ENCODE measurements at places on chromosomes 12 and 14.

- DNase-seq, result no peak
Measured at GRCh38 chr14:39264558-39264957, 30.8 kb downstream of the MIA2 start.

DNA sequence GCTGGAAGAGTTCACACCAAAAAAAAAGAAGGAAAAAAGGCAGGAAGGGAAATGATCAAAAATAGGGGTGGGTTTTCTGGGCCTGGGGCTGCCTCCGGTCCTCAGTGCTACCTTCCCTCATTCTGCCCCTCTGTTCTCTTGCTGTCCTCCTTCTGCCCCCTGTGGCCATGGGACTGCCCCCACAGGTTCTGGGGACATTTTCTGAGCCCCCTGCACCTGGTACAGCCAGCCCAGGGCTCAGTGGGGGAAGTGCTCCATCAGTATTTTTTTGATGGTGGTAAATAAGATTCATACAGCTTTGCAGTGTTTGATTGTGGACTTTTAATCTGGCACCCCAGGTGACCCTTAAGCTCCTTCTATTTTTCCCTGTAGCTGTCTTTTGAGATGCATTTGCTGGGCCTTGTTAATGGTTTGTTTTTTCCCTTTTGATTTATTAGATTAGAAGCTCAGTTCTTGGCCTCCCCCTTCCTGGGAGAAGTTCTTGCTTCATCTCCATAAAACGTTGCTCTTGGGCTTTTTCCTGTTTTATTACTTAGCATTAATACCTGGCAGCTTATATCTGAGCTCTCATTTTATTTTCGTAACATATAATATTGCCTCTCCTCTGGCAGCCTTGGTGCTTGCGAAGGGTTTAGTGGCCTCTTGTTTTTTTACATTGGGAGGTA is 43.1 kb downstream of the CHST11 start:
- no peak for DNase-seq

GRCh38 chr12:96244826-96245225 is 50.7 kb downstream of the ELK3 start:
- DNase-seq, result no peak

DNA sequence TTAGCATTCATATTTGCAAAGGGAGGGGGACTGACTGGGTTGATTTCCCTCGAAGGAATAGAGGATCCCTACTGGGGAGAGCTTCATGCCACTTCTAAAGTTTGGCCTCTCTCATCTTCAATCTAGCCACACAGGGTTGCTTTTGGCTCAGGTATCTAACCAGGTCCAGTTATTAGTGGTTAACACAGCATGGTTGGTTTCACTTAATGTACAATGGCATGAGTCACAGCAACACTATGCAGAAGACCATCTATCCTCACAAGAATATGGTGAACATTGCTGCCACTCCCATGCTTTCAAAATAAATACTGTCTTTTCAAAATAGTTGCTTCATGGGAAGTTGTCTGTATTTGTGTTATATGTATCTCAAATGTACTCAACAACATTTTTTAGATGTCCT is 6.6 kb upstream of the RAB3IP start:
- DNase-seq, result no peak

- no peak for DNase-seq
Measured at GRCh38 chr12:115451780-115452736, 768.1 kb upstream of the TBX3 start.

DNA sequence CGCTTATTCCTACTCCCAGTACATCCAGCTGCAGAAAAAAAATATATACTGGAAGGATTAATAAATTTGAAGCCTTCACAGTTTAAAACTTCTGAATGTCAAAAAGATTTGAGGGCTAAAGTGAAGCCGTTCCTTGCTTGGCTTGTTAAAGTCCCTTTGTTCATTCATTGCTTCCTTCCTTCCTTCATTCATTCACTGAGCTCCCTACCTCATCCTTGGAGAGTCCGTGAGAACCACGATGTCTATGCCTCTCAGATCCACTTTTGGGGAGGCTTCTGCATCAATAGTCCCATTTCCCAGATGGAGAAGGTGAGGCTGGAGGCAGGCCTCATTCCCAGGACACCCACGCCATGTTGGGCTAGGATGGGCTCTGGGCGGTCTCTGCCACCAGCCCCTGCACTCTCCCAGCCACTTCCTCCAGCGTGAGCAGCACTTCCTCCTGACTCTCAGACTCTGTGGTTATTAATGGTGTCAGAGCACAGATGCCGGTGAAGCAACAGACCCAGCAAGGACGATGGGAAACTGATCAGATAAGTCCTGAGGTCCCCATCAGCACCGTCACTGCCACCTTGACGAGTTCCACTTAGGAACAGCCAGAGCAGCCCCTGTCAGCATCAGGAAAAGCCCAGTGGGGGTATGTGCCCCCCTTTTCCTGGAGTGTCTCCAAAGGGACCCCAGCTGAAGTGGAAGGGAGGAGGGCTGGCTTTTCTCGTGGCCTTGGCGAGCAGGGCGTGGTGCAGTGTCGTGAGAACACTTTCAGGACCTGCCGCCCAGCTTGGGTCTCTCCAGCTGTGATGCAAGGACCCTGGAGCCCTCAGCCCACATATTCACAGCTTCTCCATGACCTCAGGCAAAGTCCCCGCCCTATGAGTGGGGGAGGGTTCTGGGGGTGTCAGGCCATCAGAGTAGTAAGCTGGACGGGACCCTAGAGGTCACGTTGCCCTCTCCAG is 21.2 kb downstream of the ASB2 start:
- no peak for DNase-seq

DNA sequence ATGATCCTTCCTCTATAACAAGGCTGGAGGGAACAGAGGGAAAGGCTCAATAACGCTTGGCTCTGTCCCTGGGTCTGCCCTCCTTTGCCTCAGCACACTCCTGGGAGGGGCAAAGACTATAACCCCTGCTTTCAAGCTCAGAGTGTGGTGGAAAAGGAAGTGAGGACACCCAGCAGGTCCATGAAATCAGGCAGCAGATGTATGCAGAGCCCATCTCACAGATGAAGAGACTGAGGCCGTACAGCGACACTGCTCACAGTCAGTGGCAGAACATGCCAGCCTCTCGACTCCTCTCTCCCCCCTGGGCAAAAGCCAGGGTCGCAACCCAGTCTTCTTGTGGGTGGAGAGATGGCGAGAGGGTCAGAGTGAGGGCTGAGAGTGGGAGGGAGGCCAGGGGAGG is 39.8 kb downstream of the SLC6A12 start:
- DNase-seq, result no peak

- DNase-seq, result no peak
Measured at GRCh38 chr12:124379938-124380754, 85.3 kb downstream of the RFLNA start.

DNA sequence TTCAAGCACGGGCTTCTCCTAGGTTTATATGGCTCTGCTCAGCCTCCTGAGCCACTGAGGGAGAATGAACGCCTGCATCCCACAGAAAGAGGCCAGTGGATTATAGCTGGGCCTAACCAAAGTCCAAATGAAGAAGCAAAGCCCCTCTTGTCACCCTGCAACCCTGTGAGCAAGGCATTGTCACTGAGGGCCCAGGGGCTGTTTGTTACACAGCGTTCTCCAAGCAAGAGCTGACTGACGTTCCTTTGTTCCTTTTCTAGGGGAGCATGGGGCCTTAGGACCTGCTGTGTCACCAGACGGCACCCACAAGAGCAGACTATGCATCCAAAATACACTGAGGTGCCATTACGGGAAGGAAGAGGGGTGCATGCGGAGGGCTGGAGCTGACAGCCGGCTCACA is 4.3 kb upstream of the FBRSL1 start:
- no peak for DNase-seq

GRCh38 chr14:95885866-95886265 is 9.2 kb downstream of the TUNAR start:
- no peak for DNase-seq

GRCh38 chr14:44798386-44799242 is 163.1 kb downstream of the KLHL28 start:
- DNase-seq, result no peak

DNA sequence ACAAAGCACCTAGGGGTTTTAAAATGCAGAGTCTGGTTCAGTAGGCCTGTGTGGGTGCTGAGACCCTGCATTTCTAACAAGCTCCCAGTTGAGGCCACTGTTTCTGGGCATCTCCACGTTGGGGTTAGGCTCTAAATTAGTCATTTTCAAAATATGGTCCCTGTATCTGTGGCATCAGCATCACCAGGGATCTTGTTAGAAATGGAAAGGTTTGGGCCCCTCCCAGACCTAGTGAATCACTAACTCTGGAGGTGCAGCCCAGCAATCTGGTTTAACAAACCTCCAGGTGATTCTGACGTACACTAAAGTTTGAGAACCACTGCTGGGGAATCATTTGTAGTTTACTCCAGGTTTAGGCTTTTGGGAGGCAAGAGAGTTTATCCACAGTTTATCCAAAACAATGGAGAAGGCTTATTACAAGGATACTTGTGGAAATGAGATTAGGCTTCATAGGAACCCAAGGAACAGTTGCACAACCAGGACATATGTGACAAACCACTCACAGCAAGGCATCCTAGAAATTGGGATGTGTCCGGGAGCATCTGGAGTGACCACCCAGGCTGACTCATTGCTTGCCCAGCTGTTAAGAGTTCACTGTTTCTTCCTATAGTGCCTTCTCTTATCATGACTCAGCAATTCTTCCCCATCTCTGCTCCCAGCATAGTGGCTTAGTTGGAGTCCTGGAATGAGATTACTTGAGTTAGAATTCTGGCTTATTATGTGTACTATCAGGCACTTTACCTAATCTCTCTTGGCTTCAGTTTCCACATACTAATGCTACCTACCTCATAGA is 71.6 kb upstream of the STXBP6 start:
- no peak for DNase-seq

GRCh38 chr12:6691473-6691872 is 2.3 kb upstream of the ZNF384 start:
- no peak for DNase-seq

DNA sequence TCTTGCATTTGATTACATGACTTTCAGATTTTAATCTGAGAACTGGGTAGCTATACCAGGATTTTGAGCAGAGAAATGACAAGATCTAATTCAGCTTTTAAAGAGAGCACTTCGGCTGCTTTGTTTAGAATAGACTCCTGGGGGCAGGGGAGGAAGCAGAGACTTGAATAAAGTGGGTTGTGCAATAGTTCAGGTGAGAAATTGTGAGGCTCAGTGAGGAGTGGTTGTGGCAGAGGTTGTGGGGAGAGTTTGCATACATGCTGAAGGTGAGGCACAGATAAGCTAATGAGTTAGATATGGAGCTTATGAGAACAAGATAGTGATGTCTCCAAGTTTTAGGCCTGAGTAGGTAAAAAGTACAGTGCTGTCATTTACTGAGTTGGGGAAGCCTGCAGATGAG is 281.4 kb downstream of the FLRT2 start:
- DNase-seq, result no peak

GRCh38 chr14:76927971-76928700 is 100.4 kb downstream of the IRF2BPL start:
- DNase-seq, result no peak

DNA sequence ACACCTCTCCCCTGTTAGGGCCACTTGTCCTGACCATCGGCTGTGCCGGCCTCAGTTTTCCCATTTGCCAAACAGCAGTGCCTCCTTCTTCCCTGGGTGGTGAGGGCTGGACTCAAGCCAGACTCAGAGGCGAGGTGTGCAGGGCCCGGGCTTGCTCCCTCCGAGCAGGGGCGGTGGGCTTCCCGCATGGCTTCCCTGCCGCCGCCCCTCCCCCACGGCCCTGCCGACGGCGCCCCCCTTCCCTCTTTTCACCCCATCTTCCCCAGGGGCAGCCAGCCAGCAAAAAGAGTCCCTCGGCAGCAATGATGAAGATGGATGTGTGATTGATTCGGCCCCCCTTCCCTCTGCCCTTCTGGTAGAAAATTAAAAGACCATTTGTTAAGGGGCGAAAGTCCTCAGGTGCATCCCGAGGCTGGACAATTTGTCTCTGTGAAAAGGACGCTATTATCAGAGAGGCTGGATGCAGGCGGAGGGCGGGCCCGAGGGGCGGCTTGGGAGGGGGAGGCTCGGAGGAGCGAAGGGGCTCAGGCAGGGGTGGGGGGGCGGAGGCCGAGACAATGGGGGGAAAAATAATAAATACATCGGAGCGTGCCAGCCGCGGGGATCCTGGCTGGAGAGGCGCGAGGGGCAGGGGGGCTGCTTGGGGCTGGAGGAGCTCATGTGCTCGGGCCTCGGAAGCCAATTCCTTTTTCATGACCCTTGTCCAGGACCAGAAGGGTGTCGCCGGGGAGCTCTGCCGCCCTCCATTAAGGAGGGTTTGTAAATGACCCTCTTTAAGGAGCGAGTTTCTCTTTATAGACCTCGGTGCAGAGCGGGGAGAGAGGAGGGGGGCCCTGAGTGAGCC is 48.0 kb upstream of the LHX5 start:
- DNase-seq, result no peak

GRCh38 chr12:85029456-85029855 is 6.6 kb downstream of the TSPAN19 start:
- no peak for DNase-seq

GRCh38 chr14:33812181-33812580 is 138.7 kb downstream of the EGLN3 start:
- no peak for DNase-seq

- DNase-seq, result no peak
Measured at GRCh38 chr14:44170101-44170500, 337.0 kb downstream of the FSCB start.

GRCh38 chr14:39880106-39880695 is 448.0 kb upstream of the FBXO33 start:
- no peak for DNase-seq

GRCh38 chr14:69713993-69714679 is 52.8 kb upstream of the SRSF5 start:
- DNase-seq, result no peak

GRCh38 chr14:63670692-63671091 is 29.0 kb upstream of the WDR89 start:
- DNase-seq, result no peak

DNA sequence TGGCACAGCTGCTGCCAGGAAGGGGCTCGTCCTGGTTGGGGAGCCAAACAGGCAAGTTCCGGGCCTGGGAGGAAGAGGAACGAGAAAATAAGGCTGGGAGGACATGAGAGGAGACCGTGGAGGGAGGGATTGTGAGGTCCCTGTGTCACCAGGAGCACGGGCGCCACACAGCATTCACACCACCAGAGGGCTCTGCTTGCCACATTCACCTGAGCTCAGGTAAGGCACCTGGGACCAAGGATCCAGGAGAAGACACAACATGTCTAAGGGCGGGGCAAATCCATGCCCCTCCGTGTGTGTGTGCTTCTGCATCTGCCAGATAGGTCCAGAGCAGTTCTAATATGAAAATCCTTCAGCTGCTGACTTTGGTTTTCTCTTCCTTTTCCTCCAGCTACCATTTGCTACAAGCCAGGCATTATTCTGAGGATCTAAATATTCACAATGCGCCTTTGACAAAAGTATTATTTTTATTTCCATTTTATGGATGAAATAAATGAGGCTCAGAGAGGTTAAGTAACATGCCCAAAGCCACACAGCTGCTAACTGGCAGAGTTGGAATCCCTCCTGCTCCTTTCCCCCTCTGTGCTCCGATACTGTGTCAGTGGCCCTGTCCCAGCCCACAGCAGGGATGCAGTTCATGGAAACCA is 14.6 kb downstream of the RAPGEF3 start:
- DNase-seq, result no peak

GRCh38 chr12:120692524-120693033 is 5.6 kb downstream of the MLEC start:
- DNase-seq, result no peak

Data from stimulated activated CD8-positive, alpha-beta memory T cell treated with anti-CD3 and anti-CD28 coated beads, Interleukin-2, amount 100 ng/mL, for 1 hour (primary cell).